ENCODE measurements at places on chromosomes 11 and 22.
A peak's percentile ranks its signal among the peaks of the same experiment; 100 is the strongest.

DNA sequence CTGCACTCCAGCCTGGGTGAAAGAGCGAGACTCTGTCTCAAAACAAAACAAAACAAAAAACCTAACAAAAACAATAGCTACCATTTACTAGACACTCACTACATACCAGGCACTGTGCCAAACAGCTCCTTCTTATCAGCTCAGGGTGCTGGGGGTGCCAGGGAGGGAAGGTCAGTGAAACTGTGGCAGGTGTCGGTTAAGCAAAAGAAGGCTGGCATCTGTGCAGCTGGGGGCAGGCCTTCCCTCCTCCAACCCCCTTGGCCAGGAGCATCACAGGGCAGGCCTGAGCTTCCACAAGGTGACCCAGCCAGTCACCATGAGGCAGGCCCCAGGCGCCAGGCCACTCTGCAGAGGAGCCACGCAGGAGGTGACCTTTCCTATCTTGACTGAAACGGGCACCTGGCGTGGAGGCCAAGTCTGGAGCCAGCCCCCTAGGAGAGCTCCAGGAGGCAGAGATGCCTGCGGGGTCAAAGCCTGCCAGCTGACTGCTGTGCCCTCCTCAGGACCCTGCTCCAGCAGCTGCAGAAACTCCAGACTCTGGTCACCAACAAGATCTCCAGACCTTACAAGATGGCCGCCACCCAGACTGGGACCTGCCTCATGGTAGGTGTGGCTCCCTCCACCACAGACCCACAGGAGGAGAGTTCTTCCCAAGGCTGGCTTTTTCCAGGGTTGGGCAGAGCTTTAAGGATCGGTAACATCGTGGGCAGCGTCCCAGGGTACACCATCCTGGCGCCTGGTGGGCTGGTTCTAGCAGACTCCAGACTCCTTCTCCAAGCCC lies 31.3 kb upstream of the DGKZ start:
- no peak for DNase-seq

DNA sequence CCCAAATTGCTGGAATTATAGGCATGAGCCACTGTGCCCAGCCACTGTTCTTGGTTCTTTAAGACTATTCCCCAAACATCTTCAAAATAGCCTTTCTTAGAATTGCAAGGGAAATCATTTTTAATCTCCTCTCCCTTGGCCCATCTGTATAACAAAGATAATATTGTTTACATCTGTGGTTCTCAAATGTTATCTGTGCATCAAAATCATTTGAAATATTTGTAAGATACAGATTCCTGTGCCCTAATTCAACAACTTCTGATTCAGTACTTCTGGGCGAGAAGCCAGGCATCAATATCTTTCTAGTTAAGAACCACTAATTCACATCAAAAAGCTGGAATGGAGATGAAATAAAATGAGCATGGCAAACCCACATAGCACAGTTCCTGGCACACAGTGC lies 83.0 kb downstream of the TMPRSS5 start:
- DNase-seq, result no peak

GRCh38 chr22:49398115-49398514 lies 429.6 kb downstream of the BRD1 start:
- no peak for DNase-seq

DNA sequence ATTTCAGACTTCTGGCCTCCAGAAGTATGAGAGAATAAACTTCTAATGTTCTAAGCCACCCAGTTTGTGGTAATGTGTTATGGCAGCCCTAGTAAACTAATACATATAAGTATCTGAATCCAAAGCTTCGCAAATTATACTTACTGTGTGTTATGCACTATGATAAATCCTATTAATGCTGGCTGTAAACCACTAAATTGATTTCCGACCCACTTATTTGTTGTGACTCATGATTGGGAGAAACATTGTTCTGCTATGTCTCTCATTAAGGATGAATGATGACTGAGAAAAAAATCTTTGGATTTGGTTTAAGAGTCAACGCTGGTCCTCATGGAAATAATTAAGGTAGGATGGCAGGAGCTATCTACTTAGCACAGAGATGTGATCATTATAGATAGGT lies 62.0 kb downstream of the FZD4 start:
- DNase-seq, result no peak

DNA sequence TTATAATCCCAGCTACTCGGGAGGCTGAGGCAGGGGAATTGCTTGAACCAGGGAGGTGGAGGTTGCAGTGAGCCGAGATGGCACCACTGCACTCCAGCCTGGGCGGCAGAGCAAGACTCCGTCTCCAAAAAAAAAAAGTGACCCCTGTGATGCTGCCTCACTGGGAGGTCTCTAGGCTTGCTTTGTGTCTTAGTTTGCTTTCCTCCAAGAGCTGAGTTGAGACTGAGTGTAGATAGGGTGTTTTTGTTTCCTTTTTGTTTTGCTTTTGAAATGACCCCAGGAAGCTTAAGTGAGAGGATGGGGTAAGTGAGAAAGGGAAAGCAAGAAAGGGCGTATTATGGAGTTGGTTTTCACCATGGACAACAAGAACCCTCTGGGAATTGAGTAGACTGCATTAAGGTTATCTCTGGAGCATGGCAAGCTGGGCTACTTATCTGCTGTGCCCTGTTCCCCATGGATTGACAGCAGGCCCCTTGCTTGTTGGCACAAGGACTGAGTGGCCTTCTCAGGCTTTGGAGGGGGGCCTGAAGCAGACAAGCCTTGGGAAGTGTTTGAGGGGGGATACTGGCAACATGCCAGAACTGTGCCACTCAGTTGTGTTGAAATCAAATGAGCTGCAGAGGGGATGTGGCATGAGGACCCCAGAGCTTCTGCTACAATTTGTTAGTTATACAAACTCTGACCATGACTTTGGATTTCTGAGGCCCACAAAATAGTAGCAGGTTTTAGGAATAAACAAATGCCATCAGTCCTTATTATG lies 300.6 kb upstream of the C11orf87 start:
- no peak for DNase-seq

GRCh38 chr11:22920939-22921565 lies 60.8 kb upstream of the CCDC179 start:
- peak; percentile 42 for DNase-seq

DNA sequence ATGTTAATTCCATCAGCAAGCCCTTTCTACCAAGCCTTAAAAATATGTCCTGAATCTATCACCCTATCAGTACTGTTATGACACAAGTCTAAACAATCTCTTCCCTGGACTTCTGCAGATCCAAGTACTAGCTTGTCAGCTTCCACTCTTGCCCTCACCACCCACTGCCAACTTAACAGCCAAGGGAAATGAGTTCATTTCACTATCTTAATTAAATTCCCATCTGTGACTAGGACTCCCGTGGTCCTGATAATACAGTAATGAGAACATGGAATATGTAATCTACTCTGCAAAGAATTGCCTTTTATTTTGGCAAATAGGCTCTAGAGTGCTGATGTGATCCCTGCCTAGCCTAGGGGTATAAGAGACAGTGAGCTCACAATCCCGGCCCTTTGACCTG lies 10.1 kb downstream of the UBQLN3 start:
- no peak for DNase-seq

DNA sequence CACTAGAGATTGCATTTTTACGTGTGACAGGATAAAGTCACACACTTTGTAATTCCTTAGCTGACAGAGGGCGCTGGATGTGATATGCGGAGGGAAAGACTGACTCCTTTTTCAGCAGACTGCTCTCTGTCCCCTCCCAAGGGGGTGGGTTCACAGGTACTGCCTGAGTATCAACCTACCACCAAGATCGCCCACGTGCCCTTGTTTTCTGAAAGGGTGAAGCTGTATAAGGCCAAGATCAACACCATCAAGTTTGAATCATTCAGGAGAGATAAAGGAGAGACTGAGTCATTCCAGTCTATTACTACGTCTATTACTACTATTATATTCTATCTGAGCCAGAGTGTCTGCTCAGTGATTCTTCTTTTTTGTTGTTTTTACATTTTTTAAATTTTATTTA lies 30.7 kb downstream of the BUD13 start:
- DNase-seq, result no peak

- DNase-seq, result no peak
Measured at GRCh38 chr11:128565881-128566280, 21.5 kb downstream of the ETS1 start.

- DNase-seq, result no peak
Measured at GRCh38 chr22:45475063-45475747, 27.5 kb upstream of the FBLN1 start.

- DNase-seq, result no peak
Measured at GRCh38 chr11:64571410-64572091, 19.5 kb upstream of the SLC22A12 start.

GRCh38 chr11:108069947-108070346 lies 51.4 kb upstream of the ACAT1 start:
- peak; percentile 58 for DNase-seq

DNA sequence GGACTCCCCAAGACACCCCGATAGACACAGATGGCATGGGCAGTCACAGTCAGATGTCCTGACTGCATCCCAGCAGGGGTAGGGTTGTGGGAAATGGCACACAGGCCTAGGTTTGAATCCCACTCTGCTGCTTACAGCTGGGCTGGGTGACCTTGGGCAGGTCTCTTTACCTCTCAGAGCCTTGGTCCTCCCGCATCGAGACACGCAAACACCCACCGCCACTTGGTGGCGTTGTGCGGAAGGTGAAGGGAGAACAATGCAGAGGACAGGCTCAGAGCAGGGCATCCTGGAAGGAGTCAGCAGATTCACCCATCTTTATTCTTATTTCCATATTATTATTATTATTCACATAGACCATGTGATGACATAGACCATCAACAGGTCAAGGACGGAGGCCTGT lies 140.5 kb downstream of the MIAT start:
- peak; percentile 35 for DNase-seq

DNA sequence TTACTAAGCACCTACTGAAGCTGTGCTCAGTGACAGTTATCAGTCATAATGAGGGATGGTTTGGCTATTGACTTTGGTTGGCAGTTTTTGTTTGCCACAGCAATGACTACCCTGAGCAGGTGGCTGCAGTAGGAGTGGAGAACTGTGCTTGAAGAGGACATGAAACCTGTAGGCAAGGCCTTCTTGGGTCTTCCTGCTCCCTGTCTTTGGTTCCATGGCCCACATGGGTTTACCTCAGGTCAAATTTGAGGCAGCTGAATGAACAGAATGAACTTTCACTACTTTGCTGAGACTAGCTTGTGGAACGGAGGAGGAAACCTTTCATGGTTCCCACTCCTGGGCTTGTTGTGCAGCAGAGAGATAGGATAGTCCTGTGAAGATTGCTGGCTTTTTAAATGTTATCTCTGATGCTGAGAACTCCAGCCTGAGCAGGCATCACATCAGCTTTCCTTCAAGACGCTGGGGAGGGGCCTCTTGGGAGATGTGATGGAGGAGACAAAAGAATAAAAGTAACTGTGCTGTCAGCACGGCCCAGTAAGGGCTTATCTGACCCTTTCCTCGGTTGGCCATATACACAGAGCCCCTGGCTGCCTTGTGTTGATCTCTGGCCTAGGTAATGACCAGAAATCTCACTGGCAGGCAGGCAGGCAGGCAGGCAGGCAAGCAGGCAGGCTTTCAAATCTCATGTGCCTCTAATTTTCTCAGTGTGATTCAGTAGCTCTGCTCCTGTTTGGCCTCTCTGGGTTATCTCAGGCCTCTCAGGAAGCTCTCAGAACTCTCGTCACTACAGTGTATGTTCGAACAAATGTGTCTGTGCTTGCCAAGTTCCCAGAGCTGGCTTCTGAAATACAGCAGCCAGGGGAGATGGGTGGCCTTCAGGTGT lies 12.0 kb downstream of the STIM1 start:
- DNase-seq, result no peak

DNA sequence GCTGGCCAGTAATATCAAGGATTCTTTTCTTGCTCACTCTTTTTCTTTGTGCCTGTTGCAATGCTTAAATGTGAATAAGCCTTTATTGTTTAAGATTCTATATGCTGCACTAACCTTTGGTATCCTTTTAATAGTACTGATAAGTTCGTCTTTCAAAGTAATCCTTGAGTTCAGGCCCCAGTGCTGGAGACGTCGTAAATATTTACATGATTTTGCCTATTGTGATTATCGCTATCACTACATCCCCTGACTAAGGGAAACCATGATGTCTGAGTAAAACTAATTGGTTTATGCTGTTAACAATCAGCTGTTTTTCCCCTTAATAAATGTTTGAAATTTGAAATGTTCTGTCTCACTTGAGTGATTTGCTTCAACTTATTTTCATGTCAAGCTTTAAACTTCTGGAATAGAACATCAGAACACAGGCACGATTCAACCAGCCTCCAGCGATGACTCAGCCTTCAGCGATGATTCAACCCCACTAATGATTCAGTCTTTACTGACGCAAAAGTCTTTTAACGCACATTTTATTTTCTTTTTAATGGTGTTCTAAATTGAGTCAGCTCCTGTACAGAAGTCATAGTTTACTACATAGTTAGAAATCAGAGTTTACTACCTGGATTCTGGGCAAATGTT lies 3.9 kb downstream of the HTATIP2 start:
- DNase-seq, result peak; percentile 77

GRCh38 chr11:66362481-66363147 lies 8.9 kb downstream of the SLC29A2 start:
- no peak for DNase-seq

- no peak for DNase-seq
Measured at GRCh38 chr11:3208272-3208671, 10.3 kb downstream of the MRGPRG start.

- DNase-seq, result no peak
Measured at GRCh38 chr22:31622980-31623379, 39.0 kb downstream of the PISD start.

- no peak for DNase-seq
Measured at GRCh38 chr11:85893395-85893794, 38.2 kb downstream of the CCDC83 start.

DNA sequence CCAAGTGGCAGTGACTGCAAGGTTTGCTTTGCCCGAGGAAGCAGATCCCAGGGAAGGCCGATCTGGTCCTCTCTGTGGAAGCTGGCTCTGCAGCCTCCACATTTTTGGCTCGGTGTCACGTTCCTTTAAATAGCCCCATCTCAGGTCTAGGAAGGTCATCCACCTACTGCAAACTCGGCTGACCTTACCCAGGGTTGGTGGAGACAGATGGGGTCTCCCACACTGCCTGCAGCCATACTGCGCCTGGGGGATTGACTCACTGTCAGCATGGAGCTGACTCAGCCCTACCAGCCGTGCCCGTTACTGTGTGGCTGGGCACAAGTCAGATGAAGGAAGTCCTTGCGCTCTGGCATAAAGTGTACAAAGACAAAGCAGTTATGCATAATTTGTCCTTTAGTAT lies 16.9 kb downstream of the CDPF1 start:
- DNase-seq, result peak; percentile 61

- DNase-seq, result no peak
Measured at GRCh38 chr11:119148720-119149017, 183 bp upstream of the ABCG4 start.
